Activated naive CD4-positive, alpha-beta T cell (primary cell): ENCODE measurements at places on chromosomes 1 and 21.

- no peak for DNase-seq
These were observed 301.8 kb downstream of the BRINP2 start for GRCh38 chr1:177472567-177472966.

GRCh38 chr1:17676387-17677060 is 78.6 kb upstream of the ACTL8 start:
- no peak for DNase-seq

DNA sequence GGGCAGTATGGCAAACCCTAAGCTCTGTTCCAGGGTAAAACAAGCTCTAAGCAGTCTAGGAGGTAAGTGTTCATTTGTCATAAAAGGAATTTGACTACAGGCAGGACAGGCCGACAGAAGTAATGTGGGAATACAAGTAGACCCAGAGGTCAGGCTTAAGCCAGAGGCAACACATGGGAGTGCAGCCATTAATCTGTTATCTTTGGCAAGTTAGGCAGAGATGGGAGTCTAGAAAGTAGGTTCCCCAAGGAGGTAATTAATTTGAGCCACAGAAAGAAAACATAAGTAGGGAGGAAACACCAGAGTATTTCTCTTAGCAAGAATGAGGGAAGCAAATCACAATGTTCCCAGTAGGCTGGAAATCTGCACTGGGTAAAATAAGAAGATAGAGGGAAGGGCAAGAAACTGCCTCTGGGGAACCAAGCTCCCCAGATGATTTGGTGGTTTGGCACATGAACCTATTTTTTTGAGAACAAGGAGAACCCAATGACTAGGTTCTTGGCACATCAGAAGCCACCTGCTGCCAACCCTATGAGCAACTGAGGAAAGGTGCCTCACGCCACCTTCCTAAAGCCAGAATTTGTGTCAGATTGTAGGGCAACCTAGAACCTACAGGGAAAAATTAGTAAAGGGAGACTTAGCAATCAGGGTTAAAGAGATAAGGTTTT is 636.4 kb upstream of the PLXNA2 start:
- no peak for DNase-seq

- no peak for DNase-seq
These were observed 104.4 kb downstream of the TM2D1 start for GRCh38 chr1:61620536-61620935.

- DNase-seq: no peak
These were observed 164.8 kb downstream of the TNFSF18 start for GRCh38 chr1:172885971-172886370.

- DNase-seq: no peak
These were observed 145.3 kb downstream of the DYRK1A start for GRCh38 chr21:37511848-37512247.

- DNase-seq: no peak
These were observed 5.6 kb upstream of the SLC2A5 start for GRCh38 chr1:9075022-9075421.

DNA sequence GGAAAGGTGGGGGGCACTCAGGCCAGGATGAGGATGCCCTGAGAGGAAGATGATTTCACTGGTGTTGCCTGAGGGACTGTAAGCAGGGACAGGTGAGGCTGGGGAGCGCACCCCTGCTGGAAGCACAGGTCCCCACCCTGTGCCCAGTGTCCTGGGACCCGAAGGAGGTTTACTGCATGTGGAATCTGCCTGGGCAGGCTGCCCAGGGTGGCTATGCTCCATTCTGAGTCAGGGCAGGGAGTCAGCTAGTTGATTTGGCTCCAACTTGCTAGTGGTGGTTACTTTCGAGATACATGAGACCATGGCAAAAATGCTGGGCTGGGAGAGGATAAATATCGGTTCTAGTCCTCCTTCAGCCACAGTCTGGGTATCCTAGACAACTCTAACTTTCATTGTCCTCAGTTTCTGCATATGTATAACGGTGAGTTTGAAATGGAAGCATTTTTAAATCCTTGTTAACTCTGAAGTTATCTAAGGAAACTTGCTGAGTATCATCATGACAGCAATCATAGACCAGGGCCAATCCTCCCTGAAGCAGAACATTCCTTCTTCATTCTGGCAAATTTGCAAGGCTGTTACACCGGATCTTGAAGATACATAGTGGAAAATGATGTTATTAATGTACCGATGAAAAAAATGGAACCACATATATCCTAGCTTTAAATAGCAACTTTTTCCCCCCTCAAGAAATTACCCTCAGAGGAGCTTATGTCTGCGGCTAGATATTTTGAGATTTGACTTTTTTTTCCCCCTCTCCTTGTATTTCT is 7.7 kb downstream of the TLR5 start:
- no peak for DNase-seq

- DNase-seq: peak; percentile 43
These were observed 21.3 kb downstream of the UBASH3A start for GRCh38 chr21:42424914-42425541.

- DNase-seq: no peak
These were observed 93.3 kb upstream of the ZNHIT6 start for GRCh38 chr1:85801520-85801919.

DNA sequence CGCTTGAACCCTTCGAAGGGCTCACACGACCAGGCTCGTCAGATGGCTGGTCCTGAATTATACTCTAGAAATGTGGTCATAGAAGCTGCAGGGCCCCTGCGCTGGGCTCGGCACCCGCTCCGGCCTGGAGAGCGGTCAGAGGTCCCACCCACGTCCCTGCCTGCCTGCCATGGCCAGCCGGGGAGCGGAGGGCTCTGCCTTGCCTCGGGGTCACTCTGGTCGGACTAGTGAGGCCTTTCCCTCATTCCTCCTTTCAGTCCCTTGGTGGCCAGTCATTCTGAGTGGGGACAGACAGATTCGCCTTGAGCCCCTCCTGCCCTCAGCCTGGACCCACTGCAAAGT is 529 bp upstream of the MARCKSL1 start:
- DNase-seq: no peak

- DNase-seq: no peak
These were observed 17.3 kb downstream of the BCAS2 start for GRCh38 chr1:114564141-114564540.

GRCh38 chr1:150730130-150730721 is 9.5 kb upstream of the HORMAD1 start:
- no peak for DNase-seq

GRCh38 chr21:28207436-28208173 is 785.1 kb downstream of the LTN1 start:
- no peak for DNase-seq
